Heart left ventricle (tissue), 16 donors: ENCODE measurements at places on chromosomes 4 and X. TPM values are rescaled to one million over a fixed set of nuclear protein-coding genes. Genes with fewer than 3 reads are reported as not detected.

The PNMA5 gene
- total RNA-seq, result not detected

DNA sequence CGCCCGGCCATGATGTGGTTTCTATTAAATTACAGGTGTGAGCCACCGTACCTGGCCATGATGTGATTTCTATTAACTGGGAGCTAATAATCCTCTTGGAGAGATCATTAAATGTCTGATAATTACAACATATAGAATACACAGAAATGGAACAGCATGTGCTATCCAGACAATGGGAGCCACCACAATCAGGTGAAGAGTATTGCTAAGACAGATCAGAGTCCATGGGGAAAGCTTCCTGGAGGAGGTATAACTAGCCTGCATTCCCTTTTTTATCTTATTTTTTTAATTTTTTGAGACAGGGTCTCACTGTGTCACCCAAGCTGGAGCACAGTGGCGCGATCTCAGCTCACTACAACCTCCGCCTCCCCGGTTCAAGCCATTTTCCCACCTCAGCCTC, 146.8 kb downstream of the CHRNA9 start:
- DNase-seq, result no peak
- H3K27me3 ChIP-seq, result no peaks in the 10 kb centered on the region
- no peaks in the 10 kb centered on the region for H3K36me3 ChIP-seq
- no peak overlapping the region for H3K27ac ChIP-seq

The LONRF3 gene
- total RNA-seq, result 1.8 TPM

- DNase-seq, result peak; percentile 93
- H3K4me1 ChIP-seq, result peaks cover 17% of the 10 kb centered on the region
- no peaks in the 10 kb centered on the region for H3K36me3 ChIP-seq
- H3K27me3 ChIP-seq, result no peaks in the 10 kb centered on the region
Observed at GRCh38 chr4:40056716-40057585, at the start of gene N4BP2. TSS of gene N4BP2 (plus strand) at chr4:40056850. CDS start at chr4:40097341, 40,491 bp downstream.

The DCAF4L1 gene
- total RNA-seq, result 0.12 TPM

The NUDT11 gene
- not detected for total RNA-seq

The HHIP gene
- total RNA-seq, result not detected

DNA sequence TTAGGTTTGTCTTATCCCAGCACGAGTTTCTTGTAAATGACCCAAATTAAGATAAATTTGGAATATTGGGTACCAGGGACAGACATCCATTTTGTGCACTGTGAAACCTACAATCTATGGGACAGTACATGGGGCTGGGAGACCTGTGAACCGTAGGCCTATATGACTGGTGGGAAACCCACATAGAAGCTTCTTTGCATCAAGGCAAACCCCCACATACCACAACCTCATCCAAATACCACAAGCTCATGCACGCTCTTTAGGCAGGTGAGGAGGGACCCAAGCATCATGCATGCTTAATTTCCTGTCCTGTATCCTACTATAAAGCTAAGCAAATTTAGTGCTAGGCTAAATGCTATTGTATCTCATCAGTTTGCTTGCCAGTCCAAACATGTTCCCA, 47.8 kb downstream of the NIPAL1 start:
- no peaks in the 10 kb centered on the region for H3K36me3 ChIP-seq
- no peaks in the 10 kb centered on the region for H3K4me1 ChIP-seq
- no peak overlapping the region for H3K4me3 ChIP-seq
- no peak for DNase-seq
- H3K27ac ChIP-seq, result no peak overlapping the region
- H3K27me3 ChIP-seq, result no peaks in the 10 kb centered on the region

GRCh38 chr4:41678951-41679350, 69.6 kb downstream of the PHOX2B start:
- peaks cover 92% of the 10 kb centered on the region for H3K36me3 ChIP-seq
- no peaks in the 10 kb centered on the region for H3K4me1 ChIP-seq
- no peak overlapping the region for H3K4me3 ChIP-seq

DNA sequence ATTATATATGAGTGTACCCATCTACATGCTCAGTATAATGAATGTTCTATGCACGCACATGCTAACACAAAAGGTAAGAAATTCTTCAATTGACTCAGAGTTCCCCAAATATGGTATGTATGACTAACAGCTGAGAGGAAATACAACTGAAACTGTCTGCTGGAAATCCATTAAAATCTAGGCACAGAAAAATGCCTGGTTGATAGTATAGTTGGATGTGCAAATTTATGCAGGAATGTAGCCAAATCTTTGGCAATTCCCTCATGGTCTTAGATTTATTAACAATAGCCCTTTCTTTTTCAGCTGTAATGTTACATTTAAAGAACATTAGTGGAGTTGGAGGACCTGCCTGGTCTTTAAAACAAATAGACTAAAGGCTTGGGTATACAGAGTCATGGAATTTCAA, 5.5 kb downstream of the CAMK2D start:
- DNase-seq, result no peak
- no peak overlapping the region for H3K27ac ChIP-seq
- H3K4me3 ChIP-seq, result no peak overlapping the region
- peaks cover 12% of the 10 kb centered on the region for H3K4me1 ChIP-seq
- no peaks in the 10 kb centered on the region for H3K27me3 ChIP-seq

- H3K4me1 ChIP-seq, result no peaks in the 10 kb centered on the region
- peaks cover 3% of the 10 kb centered on the region for H3K27me3 ChIP-seq
- H3K4me3 ChIP-seq, result no peak overlapping the region
- no peak for DNase-seq
- H3K36me3 ChIP-seq, result no peaks in the 10 kb centered on the region
Observed at GRCh38 chr4:158527516-158527915, 5.8 kb downstream of the RXFP1 start.

GRCh38 chr4:28822163-28822562, 1898.0 kb upstream of the PCDH7 start:
- no peaks in the 10 kb centered on the region for H3K27me3 ChIP-seq
- H3K4me3 ChIP-seq, result no peak overlapping the region
- no peak overlapping the region for H3K27ac ChIP-seq
- no peak for DNase-seq
- no peaks in the 10 kb centered on the region for H3K36me3 ChIP-seq
- H3K4me1 ChIP-seq, result no peaks in the 10 kb centered on the region

- no peak for DNase-seq
- H3K27ac ChIP-seq, result no peak overlapping the region
- peaks cover 10% of the 10 kb centered on the region for H3K4me1 ChIP-seq
- no peaks in the 10 kb centered on the region for H3K27me3 ChIP-seq
- H3K36me3 ChIP-seq, result no peaks in the 10 kb centered on the region
- no peak overlapping the region for H3K4me3 ChIP-seq
Observed at GRCh38 chr4:155703486-155704247, 37.0 kb downstream of the GUCY1A1 start.

- H3K36me3 ChIP-seq, result no peaks in the 10 kb centered on the region
- no peak for DNase-seq
- H3K27me3 ChIP-seq, result no peaks in the 10 kb centered on the region
- H3K27ac ChIP-seq, result no peak overlapping the region
- H3K4me3 ChIP-seq, result no peak overlapping the region
Observed at GRCh38 chrX:21167011-21167410, 207.2 kb upstream of the CNKSR2 start.

DNA sequence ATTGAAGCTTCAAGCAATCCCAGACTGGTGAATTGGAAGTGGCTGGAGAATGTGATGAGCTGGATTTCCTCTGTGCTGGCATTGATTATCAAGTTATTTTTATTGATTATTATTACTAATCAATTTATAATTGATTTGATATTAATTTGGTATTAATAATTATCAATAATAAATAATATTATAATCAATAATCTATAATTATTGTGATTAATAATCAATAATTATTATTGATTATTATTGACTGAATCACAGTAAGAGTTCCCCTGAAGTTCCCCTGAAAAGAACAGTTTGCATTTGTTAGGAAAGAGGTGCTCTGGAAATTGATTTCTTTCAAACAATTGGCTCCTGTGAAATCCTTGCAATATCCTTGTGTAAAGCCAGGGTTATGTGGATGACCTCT, 7.5 kb upstream of the FAM9A start:
- H3K36me3 ChIP-seq, result no peaks in the 10 kb centered on the region
- no peaks in the 10 kb centered on the region for H3K27me3 ChIP-seq
- H3K4me1 ChIP-seq, result no peaks in the 10 kb centered on the region

DNA sequence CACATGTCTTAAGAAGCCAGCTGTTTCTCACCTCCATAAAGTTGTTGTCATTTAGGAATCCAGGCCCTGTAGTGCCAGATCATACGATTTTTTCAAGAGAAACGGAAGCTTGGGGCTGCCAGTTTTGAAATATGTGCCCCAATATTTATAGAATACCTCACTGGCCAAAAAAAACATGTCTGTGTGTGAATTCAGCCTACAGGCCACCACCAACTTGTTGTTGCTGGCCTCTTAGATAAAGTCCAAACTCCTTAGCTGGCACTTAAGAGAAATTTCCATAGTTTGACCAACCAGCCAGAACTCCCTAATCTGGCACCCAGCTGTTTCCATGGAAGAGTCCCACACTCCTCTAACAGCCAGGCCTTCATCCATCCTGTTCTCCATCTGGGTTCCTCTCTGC, 74.1 kb downstream of the WDR19 start:
- DNase-seq, result no peak
- H3K4me3 ChIP-seq, result no peak overlapping the region
- H3K27me3 ChIP-seq, result no peaks in the 10 kb centered on the region
- peaks cover 57% of the 10 kb centered on the region for H3K36me3 ChIP-seq
- H3K4me1 ChIP-seq, result no peaks in the 10 kb centered on the region

- H3K36me3 ChIP-seq, result no peaks in the 10 kb centered on the region
- H3K27me3 ChIP-seq, result no peaks in the 10 kb centered on the region
- H3K4me3 ChIP-seq, result no peak overlapping the region
- H3K27ac ChIP-seq, result no peak overlapping the region
- DNase-seq, result no peak
- H3K4me1 ChIP-seq, result no peaks in the 10 kb centered on the region
Observed at GRCh38 chr4:113094802-113095201, 45.3 kb downstream of the ANK2 start.

DNA sequence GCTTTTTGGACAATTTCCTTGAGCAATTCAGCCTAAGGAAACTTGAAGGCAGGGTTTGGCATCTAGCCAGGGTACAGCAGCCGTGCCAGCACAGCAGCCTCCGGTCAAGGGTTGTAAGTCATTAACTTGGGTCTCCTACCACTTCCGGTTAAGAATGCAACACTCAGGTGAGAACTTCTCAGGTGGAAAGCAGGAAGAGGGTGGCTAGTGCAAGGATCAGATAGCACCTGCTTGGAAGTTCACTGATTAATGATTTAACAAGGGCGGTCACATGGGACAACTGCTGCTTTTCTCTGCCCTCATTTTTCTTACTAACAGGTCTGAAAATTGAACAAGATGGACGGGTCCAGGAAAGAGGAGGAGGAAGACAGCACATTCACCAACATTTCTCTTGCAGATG, 30.1 kb upstream of the SCOC start:
- H3K4me3 ChIP-seq, result no peak overlapping the region
- H3K36me3 ChIP-seq, result no peaks in the 10 kb centered on the region
- H3K27me3 ChIP-seq, result no peaks in the 10 kb centered on the region
- no peak for DNase-seq

GRCh38 chr4:176546975-176547374, 227.2 kb downstream of the SPCS3 start:
- no peaks in the 10 kb centered on the region for H3K36me3 ChIP-seq
- H3K27ac ChIP-seq, result no peak overlapping the region

The YIPF7 gene
- 1.6 TPM for total RNA-seq

- H3K27ac ChIP-seq, result no peak overlapping the region
- H3K4me3 ChIP-seq, result no peak overlapping the region
- no peaks in the 10 kb centered on the region for H3K36me3 ChIP-seq
- H3K27me3 ChIP-seq, result no peaks in the 10 kb centered on the region
Observed at GRCh38 chr4:140047786-140048185, 106.2 kb downstream of the MAML3 start.

GRCh38 chr4:47275595-47275994, 187.9 kb downstream of the COMMD8 start:
- no peak overlapping the region for H3K27ac ChIP-seq
- DNase-seq, result no peak
- no peaks in the 10 kb centered on the region for H3K4me1 ChIP-seq
- H3K27me3 ChIP-seq, result no peaks in the 10 kb centered on the region
- H3K4me3 ChIP-seq, result no peak overlapping the region

- H3K4me1 ChIP-seq, result no peaks in the 10 kb centered on the region
- peak; percentile 66 for DNase-seq
- H3K36me3 ChIP-seq, result no peaks in the 10 kb centered on the region
- no peak overlapping the region for H3K4me3 ChIP-seq
Observed at GRCh38 chrX:23434356-23434884, 99.8 kb downstream of the PTCHD1 start.

The SYTL5 gene
- 0.29 TPM for total RNA-seq

GRCh38 chr4:112069110-112069509, 76.1 kb upstream of the FAM241A start:
- H3K27me3 ChIP-seq, result no peaks in the 10 kb centered on the region
- no peaks in the 10 kb centered on the region for H3K4me1 ChIP-seq
- no peak for DNase-seq
- no peak overlapping the region for H3K27ac ChIP-seq
- H3K4me3 ChIP-seq, result no peak overlapping the region

The ITGB1BP2 gene
- 80.3 TPM for total RNA-seq

The CTAG1A gene
- not detected for total RNA-seq

- DNase-seq, result no peak
- H3K36me3 ChIP-seq, result no peaks in the 10 kb centered on the region
- no peak overlapping the region for H3K27ac ChIP-seq
- H3K27me3 ChIP-seq, result no peaks in the 10 kb centered on the region
- peaks cover 34% of the 10 kb centered on the region for H3K4me1 ChIP-seq
- no peak overlapping the region for H3K4me3 ChIP-seq
Observed at GRCh38 chr4:147741190-147741788, 9.4 kb downstream of the ARHGAP10 start.

The MTTP gene
- 3.1 TPM for total RNA-seq

GRCh38 chr4:128558896-128559679, 250.4 kb upstream of the JADE1 start:
- no peak overlapping the region for H3K4me3 ChIP-seq
- H3K27me3 ChIP-seq, result no peaks in the 10 kb centered on the region
- H3K36me3 ChIP-seq, result no peaks in the 10 kb centered on the region

DNA sequence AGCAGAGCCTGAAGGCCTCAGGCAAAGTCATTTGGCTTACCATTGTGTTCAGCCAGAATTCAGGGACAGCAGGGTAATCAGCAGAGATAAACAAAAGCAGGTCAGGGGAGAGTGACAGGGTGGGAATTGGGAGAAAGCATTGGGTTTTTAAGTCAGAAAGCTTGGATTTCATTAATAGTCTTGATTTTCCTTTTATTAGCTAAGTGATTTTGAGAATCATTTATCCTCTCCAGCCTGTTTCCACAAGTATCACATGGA, 410.1 kb downstream of the HNRNPD start:
- no peaks in the 10 kb centered on the region for H3K27me3 ChIP-seq
- no peaks in the 10 kb centered on the region for H3K4me1 ChIP-seq
- no peak overlapping the region for H3K27ac ChIP-seq
- DNase-seq, result no peak
- H3K36me3 ChIP-seq, result no peaks in the 10 kb centered on the region

The USP17L24 gene
- not detected for total RNA-seq
